SIG-M5 (cell line): ENCODE measurements at places on chromosomes 13 and 19.

- no peak for DNase-seq
Measured at GRCh38 chr13:52366291-52366690, 39.7 kb downstream of the THSD1 start.

DNA sequence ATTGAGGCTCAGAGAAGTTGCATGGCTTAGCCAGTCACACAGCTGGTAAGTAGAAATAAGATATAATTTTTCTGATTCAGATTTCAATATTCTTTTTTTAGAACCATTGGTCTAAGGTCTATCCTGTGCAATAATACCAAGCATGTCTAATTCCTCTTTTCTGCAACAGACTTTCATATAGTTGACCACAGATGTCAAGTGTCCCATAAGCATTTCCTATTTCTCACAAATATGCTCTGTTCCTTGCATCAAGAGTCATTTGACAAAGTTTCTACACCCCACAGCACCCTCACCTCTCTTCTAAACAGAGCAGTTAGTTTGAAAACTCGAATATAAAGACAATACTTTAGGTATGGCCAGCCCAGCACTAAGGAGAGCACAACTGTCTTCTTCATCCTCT, 26.8 kb upstream of the SACS start:
- peak; percentile 83 for DNase-seq

DNA sequence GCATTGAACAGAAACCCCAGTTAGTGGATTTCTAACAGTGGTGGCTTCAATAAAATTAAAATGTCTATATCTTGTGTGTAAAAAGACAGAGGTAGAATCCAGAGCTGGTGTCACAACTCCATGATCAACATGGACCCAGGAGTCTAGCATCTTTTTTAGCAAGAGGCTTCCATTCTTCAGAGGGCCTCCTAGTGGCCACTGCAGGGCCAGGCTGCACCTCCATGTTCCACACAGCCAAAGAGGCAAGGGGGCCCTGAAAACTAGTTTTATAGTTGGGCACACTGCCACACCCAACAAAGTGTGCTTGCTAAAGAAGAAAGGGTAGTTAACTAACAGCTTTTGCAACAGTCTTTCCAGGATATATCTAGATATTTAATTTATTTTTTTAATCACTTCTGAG, 12.9 kb downstream of the N4BP2L1 start:
- no peak for DNase-seq

DNA sequence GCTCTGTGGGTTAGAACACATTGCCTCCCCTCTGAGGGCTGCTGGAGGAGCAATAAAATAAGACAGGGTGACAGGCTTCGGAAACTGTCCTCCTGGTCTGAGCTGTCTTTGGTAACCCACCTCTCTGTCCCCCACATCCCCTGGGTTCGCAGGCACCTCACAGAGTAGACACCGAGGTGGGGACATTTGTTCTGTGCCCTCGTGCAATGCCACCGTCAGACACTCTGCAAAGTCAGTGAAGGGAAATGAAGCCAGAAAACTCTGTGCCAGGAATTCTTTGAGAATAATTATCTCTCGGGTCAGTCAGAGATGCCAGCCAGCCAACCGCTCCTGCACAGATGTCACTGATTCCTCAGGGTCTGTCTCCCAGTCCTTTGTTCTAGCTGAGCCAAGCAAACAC, 493.6 kb downstream of the FOXO1 start:
- no peak for DNase-seq

DNA sequence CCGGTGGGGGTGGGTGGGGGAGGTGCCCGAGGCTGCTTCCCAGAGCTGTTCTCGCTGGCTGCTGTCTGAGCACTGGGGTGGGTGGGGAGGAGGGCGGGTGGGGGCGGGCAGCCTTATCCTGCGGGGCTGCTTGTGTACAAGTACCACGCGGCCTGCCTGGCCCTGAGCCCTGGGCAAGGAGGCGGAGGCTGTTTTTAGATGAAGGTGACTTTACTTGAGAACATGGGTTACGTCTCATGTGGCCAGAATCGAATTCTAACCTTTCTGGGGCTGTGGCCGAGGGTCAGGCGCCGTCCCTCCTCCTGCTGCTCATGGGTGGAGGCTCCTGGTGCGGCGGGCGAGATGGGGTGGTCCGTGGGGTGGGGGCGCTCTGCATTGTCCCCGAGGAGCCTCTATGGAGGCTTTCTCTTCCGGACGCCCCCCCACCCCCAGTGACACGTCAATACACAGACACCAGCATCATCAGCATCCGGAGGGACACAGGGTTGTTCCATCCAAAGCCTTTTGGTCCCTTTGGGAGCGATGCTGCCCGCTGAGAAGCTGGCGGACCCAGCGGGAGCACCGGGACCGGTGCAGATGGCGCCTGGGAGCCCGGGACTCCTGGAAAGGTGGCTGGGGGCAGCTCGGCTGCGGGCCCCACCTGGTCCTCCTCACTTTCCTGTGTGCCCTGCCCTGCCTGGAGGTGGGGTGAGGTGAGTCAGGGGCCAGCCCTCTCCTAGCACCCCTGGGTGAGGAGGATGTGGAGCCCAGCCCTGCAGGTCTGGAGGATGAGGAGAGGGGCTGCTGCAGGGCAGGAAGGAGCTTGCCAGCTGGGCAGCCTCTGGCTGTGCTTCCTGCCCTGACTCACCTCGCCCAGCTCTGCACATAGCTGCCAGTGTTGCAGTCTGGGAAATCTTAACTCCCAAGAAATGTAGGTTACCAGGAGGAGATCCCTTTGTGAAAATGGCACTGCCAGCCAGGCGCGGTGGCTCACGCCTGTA, 3.4 kb downstream of the BSG start:
- DNase-seq = no peak

GRCh38 chr13:61779456-61779855, 363.8 kb upstream of the PCDH20 start:
- no peak for DNase-seq

DNA sequence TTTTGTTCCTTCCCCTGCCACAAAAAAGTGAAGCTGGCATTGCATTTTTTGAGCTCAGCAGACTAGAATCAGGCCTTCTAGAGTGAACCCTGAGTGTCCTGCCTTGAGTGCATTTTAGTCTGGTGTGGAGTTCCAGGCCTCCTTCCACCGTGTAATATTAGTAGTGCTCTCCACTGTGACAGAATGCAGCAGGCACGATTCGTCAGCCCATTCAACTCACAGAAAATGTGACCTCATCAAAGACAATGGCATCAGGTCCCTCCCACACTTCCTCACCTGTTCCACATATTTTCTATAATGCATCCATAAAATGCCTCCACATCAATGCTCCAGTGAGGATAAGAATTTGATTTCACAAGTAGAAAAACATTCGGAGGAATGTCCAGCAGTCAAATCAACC, 227.6 kb downstream of the FGF9 start:
- no peak for DNase-seq

- no peak for DNase-seq
Measured at GRCh38 chr19:58123354-58123753, 25.3 kb upstream of the ZSCAN18 start.

DNA sequence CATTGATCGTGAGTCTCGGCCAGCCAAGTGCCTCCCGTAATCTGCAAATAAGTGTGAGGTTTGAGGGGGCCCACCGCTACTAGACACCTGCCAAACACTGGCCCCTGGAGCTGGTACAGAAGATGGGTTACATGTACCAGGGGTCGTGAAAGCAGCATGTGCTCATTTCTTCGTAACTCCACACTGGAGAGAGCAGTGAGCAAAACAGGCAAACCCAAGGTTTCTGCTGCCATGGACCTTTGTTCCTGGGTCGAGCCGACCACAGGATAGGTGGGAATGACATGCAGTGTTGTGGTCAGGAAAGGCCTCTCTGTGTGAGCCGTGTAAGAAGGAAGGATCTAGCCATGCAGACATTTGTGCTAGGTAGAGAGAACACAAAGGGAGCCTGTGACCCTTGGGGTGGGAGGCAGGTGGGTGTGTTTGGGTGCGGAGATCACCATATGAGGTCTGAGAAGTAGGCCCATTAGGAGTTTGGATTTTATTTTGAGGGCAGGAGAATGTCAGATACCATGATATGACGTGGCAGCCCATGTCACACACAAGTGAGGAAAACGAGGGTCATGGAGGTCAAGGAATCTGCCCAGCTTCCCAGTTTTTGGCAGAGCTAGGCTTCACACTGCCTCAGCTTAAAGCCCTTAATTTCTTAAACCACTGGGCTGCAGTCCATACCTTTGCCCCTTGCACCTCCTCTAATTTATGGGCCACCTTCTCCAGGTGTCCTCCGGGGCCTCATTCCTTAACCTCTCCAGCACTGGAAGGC, 919 bp downstream of the GTF3A start:
- DNase-seq = no peak

- no peak for DNase-seq
Measured at GRCh38 chr13:30847650-30848307, 58.3 kb upstream of the MEDAG start.

DNA sequence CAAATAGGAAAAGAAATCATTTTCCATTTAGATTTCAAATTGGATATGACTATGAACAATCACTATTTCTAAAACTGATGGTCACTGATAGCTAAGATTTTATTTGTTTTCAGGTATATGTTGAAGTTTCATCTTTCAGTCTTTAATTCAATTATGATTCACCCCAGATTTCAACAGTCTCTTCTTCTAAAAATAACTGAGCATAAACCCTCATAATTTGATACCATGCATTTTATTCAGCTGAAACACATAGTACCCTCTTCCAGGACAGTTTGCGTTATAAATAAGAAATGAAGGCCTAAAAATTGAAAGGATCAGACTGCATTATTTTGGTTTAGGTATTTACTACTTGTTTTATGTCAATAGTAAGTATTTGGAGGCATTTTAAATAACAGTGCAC, 428.5 kb upstream of the NBEA start:
- no peak for DNase-seq
